ENCODE measurements at places on chromosomes 7 and 10.

GRCh38 chr7:94632338-94633013, 23.5 kb downstream of the SGCE start:
- no peak for DNase-seq

DNA sequence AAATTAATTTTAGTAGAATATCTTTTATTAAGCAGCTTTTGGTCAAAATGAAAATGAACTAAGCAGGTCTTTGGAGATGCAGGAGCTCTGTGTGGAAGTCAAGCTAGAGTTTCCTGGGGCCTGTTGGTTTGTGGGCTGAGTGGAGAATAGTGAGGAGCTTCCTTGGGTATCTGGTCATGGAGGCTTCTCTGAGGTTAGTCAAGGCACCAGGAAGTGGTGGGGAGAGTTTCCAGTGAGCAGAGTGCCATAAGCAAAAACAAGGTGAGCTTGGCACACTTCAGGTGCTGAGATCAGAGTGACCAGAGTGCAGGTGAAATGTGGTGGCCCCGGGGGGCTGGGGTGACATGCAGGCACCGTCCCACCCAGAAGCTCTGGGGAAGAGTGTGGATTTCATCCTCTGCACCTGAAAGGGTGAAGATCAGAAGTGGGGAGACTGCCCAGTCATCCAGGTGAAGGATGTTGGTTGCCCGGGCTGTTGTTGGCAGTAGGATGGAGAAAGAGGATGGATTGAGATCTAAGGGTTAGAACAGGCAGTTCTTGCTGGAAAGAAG, 77.4 kb downstream of the WDR37 start:
- no peak for DNase-seq

- no peak for DNase-seq
Observed at GRCh38 chr10:14852236-14852635, 14.1 kb downstream of the HSPA14 start.

- no peak for DNase-seq
Observed at GRCh38 chr10:43863859-43864591, 215.3 kb upstream of the ZNF32 start.

DNA sequence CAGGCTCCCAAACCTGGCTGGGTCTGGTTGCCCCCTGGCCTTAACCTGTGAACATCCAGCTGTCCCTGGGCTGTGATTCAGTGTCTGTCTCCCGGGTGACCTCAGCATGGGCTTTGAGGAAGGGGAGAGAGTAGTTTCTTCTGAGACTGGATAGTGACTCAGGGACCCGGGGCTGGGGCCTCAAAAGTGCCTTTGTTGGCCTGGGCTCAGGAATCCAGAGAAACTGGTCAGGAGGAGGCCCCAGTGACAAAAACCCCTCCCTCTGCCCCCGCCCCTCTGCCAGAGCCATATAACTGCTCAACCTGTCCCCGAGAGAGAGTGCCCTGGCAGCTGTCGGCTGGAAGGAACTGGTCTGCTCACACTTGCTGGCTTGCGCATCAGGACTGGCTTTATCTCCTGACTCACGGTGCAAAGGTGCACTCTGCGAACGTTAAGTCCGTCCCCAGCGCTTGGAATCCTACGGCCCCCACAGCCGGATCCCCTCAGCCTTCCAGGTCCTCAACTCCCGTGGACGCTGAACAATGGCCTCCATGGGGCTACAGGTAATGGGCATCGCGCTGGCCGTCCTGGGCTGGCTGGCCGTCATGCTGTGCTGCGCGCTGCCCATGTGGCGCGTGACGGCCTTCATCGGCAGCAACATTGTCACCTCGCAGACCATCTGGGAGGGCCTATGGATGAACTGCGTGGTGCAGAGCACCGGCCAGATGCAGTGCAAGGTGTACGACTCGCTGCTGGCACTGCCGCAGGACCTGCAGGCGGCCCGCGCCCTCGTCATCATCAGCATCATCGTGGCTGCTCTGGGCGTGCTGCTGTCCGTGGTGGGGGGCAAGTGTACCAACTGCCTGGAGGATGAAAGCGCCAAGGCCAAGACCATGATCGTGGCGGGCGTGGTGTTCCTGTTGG, at the start of gene CLDN4:
CLDN4 (plus strand) TSS at position 316 of the 903 bp plus-strand sequence; CDS start at position 522, 206 bp downstream.
- no peak for DNase-seq

DNA sequence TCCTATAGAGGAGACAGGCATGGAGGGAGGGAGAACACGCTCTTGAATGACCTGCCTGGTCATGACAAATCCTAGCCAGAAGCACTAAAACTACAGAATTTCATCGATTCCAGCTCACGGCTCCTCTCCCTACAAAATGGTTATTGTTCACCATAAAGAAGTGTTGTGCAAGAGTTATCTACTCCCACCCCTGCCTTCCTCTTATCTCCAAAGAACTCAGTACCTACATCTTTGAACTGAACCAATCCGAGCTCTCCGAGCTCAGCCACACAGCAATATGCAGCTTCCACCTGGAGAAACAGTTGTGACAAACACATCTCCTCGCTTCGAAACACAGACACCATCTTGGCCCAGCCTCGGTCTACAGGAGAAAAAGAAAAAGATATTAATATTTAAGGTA, 26.9 kb upstream of the TMEM213 start:
- no peak for DNase-seq

- peak; percentile 53 for DNase-seq
Observed at GRCh38 chr7:55546814-55547213, 25.5 kb downstream of the VOPP1 start.

DNA sequence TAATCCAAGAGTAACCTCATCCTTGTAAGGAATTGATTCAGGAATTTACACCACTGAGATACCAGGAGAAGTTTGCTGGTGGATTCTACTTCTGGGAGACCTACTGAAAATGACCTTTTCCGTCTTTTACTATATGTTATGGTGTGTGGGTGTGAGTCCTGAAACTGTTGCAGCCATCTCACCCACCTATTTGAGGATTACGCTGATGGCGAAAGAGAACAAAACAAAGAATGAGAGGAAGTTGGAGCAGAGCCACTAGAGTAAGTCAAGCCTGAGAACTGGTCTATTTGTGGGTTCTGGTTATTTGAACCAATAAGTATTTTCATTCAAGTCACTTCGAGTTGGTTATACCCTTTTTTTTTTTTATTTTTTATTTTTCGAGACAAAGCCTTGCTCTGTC, 12.7 kb upstream of the ABCC2 start:
- no peak for DNase-seq

DNA sequence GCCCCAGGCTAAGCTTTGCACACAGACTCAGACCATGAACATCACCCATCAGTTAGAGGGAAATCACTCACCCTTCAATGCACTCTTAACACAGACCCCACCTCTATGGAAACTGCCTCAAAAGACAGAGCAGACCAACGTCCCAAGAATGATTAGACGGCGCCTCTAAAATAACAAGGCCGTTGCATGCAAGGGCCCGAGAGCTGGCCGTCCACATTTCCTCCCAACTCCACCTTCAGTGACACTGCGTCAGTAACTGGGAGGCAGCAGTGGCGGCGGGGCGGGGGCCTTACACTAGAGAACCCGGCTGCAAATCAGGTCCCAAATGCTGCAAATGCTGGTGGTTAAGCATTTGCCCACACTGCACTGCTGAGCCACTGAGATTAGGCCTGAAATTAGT, 115.0 kb downstream of the PTPRN2 start:
- DNase-seq: no peak

GRCh38 chr10:16787361-16787791, 29.8 kb downstream of the RSU1 start:
- DNase-seq: peak; percentile 53

GRCh38 chr7:96314402-96315124, 7.3 kb downstream of the SLC25A13 start:
- DNase-seq: no peak

- DNase-seq: no peak
Observed at GRCh38 chr7:90607196-90607595, 11.1 kb downstream of the CDK14 start.

GRCh38 chr7:54788664-54789063, 29.7 kb upstream of the SEC61G start:
- DNase-seq: no peak

GRCh38 chr10:57754803-57755202, 512.9 kb downstream of the IPMK start:
- no peak for DNase-seq

GRCh38 chr7:82396343-82396742, 47.2 kb downstream of the CACNA2D1 start:
- no peak for DNase-seq

DNA sequence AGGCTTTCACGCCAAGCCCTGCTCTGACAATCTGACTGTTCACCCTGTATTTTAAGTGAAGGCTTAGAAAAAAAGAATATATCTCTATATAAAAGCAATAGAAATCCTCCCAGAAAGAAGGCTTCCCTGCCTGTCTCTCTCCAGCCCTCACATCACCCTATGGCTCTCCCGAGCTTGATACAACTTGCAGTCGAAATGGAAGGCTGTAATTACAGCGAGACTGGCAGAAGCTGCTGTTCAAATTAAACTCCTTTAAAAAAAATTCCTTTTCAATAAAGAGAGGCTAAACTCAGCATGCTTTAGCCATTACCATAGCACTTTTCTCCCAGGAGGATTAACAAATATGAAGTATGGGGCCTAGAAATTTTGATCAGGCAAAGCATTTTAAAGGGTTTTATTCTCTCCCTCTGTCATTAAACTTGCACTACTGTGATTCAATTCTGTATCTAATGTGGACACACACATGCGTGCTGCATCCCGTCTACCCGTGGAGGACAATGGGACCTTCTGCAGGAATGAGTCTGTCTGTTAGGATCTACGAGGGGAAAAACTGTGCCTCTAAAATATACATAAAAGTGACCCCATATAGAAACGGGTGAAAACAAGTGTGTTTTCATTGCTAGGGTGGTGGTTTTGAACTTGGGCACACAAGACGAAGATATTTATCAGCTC, 223.8 kb downstream of the USP6NL start:
- no peak for DNase-seq

DNA sequence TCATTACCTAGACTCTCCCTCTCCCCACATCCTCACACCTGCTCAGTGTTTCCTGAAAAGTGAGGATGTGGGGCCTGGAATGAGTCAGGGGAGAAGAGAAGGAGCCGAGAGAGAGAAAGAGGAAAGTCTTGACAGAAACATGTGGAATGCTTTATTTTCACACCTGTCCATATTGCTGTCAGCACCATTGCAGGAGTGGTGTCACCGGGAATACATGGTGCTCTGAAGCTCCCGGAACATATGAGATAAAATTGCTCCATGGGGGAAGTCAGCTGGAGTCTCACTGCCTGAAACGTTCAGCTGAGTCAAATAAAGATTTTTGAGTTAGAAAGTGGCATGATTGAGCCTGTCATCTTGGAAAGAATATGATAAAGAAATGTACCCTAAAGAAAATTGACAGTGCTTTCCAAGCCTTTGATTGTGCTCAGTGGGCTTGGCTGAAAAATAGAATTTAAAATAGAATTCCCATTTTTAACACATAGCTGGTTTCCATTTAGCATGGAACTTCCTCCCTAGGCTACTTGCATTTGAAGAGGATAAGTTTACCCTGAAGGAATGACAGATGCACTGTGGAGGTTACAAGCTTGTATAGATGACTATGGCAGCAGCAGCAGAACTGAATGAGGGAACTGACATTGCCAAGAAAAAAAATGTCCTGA, 182.4 kb downstream of the PCLO start:
- no peak for DNase-seq

DNA sequence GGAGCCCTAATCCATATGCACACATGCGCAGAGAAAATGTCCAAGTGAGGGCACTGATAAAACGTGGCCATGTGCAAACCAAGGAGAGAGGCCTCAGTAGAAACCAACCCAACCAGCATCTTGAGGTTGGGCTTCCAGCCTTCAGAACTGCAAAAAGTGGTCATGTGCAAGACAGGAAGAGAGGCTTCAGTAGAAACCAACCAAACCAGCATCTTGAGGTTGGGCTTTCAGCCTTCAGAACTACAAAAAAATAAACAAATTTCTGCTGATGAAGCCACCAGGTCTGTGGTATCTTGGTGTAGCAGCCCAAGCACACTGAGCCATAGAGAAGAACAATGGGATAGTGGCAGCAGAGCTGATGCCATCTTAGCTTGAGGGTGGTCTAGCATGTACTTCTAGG, 371.5 kb downstream of the CALN1 start:
- no peak for DNase-seq

- no peak for DNase-seq
Observed at GRCh38 chr7:27046854-27047549, 48.8 kb downstream of the HOXA1 start.

- DNase-seq: no peak
Observed at GRCh38 chr10:15836807-15837206, 23.5 kb downstream of the MINDY3 start.

- no peak for DNase-seq
Observed at GRCh38 chr10:51879238-51879637, 179.8 kb upstream of the CSTF2T start.

DNA sequence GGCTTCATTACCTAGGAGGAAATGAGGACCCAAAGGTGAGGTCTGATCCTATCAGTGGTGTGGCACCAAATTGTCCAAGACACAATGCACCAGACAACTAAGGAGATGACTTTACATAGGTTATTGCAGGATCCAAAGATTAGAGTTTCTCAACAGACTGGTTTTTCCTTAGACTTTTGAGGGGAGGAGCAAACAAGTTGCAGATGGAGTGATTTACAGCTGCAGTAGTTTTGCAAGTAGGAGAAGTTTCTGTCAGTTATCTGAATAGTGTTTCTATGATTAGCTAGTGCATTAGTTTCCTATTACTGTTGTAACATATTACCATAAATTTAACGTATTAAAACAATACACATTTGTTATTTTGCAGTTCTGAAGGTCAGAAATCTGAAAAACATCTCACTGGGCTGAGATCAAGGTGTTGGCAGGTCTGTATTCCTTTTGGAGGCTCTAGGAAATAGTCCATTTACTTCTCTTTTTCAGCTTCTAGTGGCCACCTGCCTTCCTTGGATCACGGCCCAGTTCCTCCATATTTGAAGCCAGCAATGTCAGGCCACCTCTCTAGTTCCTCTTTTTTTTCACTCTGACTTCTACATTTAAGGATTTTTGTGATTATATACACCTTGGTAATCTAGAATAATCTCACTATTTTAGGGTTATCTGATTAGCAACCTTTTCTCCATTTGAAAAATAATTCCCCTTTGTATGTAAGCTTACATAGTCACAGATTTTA, 994.9 kb downstream of the REEP3 start:
- DNase-seq: no peak

- DNase-seq: no peak
Observed at GRCh38 chr10:130138479-130138866, 2.3 kb downstream of the GLRX3 start.

DNA sequence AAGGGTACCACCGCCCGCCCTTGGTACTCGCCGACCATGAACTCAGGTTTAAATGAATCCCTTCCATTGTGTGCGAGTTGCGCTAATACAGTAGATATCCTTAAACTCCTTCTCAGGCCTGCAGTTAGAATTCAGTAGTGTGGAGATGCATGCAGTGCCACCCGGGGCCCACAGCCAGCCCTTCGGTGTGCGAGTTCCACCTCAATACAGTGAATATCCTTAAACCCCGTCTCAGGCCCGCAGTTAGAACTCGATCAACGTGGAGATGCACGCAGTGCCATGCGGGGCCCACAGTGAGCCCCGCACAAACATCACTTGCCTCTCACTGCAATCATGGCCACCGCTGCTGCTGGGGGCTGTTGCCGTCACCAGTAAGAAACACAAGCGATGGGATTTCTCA, 261.9 kb downstream of the MAD1L1 start:
- no peak for DNase-seq

DNA sequence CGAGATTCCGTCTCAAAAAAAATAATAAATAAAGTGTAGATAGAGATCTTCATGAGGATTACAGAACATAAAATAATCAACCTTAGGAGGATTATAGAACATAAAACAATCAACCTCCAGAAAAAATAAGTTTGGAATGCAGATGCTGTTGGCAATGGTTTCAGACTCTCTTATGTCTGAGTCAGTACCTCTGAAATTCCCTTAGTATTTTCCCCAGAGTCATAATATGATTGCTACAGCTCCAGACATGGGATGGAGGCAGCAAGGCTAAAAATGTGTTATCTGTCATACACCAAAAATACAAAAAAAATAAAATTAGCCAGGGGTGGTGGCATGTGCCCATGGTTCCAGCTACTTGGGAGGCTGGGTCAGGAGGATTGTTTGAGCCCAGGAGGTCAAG, 22.2 kb downstream of the CADPS2 start:
- no peak for DNase-seq
